ENCODE measurements at places on chromosomes 16 and 17.

- no peak for DNase-seq
These were observed 8.0 kb upstream of the VAT1L start for GRCh38 chr16:77780378-77780837.

DNA sequence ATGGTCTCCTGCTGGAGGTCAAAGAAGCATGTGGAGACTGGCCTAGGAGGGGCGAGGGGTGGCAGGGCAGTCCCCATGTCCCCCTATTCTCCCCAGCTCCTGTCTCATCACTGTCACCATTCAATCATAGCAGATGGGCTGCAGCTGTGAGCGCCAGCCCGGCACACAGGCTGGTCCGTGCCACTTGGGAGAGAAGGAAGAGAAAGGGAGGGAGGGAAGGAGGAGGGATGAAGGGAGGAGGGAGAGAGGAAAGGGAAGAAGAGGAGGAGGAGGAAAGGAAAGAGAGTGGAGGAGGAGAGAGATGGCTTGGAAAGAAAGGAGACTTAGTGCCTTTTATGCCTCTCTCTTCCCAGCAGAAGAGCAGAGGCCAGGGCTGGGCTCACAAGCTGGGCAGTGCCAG, 12.4 kb downstream of the NEUROD2 start:
- DNase-seq, result no peak

DNA sequence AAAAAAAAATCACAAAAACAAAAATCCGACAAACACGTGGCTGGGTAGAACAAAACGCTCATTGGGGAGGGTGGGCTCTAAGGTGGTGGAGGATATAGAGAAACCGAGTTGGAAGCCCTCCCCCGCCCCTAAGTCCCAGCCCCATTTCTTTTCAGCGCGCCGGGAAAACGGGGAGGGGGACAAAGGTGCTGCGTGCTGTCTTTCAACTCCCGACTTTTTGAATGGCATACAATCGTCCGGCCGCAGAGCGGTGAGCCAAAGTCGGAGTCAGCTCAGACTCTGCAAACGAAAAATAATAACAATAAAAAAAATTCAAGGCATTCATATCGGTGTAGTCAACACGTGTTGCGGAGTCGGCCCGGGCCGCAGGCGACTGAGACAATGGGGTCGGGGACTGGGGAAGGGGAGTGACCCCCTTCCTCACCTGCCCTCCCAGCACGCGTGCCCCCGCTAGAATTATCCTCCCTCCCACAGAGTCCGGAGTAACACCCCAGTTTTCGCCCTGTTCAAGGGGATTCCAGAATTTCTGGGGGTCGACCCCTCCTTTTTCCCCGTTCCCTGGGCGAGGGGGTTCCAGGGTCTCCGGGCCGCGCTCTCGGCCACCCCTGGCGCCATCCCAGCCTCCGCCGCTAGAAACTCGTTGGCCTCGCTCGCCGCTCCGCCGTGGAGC, 1.7 kb upstream of the IGF2BP1 start:
- DNase-seq, result peak; percentile 57

- DNase-seq, result no peak
These were observed 163.2 kb downstream of the SPECC1 start for GRCh38 chr17:20172376-20172775.

DNA sequence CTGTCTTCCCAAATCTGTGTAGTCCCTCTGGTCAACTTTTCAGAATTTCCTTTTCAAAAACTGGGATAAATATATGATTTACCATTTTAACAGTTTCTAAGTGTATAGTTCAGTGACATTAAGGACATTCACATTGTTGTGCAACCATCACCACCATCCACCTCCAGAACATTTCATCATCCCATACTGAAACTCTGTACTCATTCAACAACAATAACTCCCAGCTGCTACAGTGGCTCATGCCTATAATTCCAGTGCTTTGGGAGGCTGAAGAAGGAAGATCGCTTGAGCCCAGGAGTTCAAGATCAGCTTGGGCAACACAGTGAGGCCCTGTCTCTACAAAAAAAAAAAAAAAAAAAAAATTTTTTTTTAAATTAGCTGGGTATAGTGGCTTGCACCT, 131.0 kb downstream of the AATF start:
- no peak for DNase-seq

DNA sequence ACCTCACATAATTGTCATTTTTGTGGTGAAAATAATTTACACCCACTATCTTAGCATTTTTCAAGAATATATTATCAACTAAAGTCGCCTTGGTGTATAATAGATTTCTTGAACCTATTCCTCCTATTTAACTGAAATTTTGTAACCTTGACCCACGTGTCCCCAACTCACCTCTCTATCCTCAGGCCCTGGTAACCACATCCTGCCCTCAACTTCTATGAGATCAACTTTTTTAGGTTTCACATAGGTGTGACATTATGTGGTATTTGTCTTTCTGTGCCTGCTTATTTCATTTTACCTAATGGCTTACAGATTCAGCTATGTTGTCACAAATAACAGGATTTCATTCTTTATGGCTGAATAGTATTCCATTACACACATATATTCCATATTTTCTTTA, 73.0 kb upstream of the CNTNAP4 start:
- no peak for DNase-seq

GRCh38 chr17:30222721-30223175, 12.7 kb downstream of the SLC6A4 start:
- DNase-seq, result no peak

DNA sequence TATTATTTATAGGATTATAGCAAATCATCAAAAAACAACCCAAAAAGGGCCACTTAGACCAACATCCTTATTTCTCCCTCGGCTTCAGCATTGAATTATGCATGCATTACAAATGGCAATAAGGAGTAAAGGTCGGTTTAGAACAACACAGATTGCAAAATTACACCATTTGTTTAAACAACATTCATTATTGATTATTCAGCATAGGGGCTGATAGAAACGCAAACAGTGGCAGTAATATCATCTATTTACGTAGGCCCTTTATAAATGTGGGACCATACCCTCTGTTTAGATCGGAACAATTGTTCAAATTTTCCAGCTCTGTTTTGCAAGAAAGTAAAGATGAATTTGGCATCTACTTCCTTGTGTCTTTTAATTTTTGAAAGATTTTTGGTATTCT, 153.3 kb downstream of the WWOX start:
- DNase-seq, result no peak

DNA sequence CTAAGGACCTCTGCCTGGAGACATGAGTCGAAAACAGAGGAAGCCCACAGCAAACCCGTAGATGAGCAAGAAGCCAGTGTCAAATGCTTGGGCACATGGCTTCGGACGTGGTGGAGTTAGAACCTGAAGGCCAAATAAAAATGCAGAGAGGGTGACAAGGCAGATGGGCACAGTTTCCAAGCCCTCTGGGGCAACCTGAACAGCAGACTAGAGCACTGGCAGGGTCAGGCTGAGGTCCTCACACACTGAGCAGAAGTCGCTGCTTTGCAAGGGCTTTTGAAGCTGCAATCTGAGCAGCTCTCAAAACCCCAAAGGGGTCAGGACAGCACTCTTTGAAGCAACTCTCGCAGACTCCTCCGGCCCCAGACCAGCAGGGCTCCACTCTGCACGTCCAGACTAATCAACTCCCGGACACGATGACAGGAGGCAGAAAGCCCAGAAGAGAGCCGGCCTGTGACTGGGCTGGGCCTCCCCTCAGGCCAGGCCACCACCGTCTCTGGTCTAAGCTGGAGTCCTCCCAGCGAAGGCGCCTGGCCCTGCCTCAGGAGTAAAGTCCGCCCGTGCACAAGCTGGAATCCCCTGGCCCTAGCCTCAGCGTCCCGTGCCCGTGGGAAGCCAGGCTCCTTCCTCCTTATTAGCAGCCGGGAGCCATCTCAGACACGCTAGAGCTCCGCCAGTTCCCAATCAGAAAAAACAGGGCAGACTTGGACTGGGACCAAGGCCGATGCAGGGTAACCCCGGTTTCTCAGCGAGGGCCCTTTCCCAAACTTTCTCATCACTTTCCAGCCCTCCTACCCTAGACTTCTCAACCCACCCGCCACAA, 924 bp downstream of the SMARCD2 start:
- no peak for DNase-seq

- no peak for DNase-seq
These were observed 22.2 kb downstream of the CLTC start for GRCh38 chr17:59641799-59642484.

DNA sequence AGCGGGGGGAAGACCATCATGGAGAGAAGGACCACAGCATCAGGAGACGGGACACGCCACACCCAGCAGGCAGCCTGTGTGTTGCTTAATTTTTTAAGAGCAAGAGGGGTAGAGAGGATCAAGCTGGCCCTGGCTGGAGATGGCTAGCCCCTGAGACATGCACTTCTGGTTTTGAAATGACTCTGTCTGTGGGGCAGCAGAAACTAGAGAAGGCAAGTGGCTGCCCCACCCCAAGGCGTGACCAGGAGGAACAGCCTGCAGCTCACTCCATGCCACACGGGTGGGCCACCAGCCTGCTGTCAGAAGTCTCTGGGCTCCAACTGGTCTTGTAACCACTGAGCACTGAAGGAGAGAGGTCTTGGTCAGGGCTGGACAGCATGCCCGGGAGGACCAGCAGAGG, 75.5 kb downstream of the SOCS1 start:
- DNase-seq, result no peak

DNA sequence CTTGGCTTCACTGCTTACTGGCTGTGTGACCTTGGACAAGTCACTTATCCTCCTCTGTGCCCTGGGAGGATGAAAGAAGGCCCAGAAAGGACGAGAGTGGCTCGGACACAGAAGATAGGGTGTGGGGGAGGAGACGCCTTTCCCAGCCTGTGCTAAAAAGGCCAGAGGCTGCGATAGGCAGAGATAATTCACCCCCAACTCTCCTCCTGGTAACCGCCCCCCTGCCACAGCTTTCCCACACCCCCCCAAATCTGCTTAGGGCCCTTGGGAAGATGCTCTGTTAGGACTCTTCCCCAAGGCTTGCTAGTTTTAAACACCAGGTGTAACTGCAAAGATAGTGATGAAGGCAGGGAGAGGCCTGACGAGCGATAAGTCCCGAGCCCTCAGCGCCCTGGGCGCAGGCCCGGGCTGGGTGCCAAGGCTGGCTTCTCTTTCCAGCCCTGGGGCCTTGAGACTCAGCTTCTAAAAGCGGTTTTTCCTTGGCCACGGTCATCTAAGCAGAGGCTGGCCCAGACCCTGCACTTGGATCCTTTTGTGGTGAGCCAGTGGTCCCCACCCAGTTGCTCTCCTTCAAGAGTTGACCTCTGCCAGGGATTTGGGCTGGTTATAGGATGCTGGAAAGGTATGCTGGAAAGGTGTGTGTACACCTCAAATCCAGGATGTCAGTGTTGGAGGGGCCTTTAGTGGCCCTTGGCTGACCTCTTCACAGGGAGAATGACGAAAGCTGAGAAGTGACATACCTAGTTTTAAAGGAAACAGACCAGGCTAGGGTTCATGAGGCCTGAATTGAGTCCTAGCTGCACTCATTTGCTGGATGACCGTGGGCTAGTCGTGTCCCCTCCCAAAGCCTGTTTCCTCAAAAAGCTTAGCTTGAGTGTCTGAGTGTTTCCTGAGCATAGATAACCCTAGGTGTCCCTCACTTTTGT, 3.4 kb upstream of the PPP1R9B start:
- no peak for DNase-seq

DNA sequence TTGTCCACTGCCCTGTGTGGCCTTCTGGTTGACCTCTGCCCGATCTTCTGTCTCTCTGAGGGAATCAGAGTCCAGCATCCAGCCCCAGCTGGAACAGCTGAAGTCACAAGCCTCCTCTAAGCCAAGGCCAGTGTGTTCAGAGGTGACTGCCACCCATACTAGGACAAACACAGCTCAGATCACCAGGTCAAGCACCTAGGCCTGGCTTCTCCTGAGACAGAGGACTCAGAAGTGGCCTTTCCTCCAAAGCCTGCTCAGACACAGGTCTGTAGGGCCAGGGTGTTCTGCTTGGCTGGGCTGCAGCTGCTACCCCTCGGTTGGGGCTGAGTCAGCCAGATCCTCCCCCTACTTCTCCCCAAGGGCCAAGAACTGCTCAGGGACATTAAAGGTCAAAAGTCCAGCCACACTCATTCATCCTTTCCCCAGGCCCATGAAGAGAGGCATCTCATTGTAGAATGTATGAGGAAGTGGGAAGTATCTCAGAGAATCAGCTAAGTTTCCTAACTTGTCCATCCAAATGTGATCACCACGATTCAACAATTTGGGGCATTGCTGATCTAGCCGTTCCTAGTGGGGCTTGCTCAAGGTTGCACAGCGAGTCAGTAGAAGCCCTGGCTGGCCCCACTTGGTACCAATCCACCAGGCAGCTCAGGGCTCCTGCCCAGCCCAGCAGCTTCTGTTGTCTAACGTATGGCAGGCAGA, 7.6 kb downstream of the SLC46A1 start:
- DNase-seq, result no peak

DNA sequence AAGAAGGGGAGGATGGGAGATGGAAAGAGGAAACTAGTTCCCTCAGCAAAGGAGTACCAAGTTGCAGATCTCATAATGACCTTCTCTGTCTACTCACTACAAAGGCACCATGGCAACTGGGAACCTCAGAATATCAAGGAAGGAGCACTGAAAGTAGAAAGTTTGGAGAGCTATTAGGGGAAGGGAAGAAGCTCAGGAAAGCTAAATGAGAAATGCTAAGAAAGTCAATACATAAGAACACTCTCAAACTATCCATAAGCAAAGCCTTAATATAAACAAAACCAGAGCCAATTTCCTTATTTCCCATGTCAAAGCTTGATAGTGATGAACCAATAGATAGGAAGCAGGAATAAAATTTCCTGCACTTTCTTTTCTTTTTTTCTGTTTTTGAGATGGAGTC, 57.9 kb upstream of the C17orf78 start:
- DNase-seq, result no peak

DNA sequence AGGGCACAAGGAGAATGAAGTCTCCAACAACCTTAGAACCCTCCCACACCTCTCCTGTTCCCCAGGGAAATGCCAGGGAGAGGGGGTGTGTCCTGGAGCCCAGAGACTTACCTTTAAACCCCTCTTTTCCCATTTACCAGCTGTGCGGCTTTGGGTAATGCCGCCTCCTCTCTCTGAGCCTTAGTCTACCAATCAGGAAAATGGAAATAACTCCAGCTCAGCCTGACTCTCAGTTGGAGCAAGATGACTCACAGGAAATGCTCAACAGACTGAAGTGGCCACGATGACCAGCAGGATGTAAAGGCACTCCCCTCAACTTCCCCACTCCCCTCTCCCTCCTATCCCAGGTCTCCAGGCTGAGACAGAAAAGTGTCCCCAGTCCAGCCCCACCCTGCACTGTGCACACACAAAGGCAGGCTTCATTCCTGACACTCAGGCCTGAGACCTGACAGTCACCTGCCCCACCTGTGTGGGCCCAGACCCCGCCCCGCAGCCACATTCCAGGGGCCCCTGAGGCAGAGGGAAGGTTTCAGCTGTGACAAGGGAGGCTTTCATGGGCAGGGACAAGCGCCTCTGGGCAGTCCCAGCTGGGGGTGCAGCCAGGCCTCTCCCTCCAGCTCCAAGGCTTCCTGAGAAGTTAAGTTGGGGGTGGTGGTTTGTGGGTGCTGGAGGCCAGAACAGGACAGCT, 3.0 kb upstream of the KRT15 start:
- DNase-seq, result no peak

Measured in activated CD8-positive, alpha-beta memory T cell treated with anti-CD3 and anti-CD28 coated beads for 24 hours (primary cell).